ENCODE measurements at places on chromosomes 4 and X.

DNA sequence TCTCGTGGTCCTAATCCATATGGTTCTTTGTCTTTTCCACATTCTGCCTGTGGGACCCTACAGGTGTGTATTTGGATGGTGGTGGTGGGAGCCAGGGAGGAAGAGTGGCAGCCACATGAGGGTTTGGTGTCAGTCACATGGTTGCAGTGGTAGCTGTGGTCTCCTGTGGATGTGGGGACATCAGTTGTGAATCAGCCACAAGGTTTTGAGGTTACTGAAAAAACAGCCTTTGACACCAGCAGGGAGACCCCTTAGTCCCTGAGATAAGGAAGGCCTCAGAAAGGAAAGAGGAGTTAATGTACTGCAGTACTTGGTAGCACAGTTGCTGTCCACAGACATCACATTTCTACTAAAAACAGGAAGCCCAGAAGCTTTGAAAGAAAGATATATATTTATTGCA, 15.8 kb upstream of the GAGE10 start:
- no peak for DNase-seq

GRCh38 chr4:168841000-168841671, 168.9 kb downstream of the CBR4 start:
- DNase-seq: no peak

- DNase-seq: no peak
These were observed 20.2 kb downstream of the PPA2 start for GRCh38 chr4:105453550-105454205.

DNA sequence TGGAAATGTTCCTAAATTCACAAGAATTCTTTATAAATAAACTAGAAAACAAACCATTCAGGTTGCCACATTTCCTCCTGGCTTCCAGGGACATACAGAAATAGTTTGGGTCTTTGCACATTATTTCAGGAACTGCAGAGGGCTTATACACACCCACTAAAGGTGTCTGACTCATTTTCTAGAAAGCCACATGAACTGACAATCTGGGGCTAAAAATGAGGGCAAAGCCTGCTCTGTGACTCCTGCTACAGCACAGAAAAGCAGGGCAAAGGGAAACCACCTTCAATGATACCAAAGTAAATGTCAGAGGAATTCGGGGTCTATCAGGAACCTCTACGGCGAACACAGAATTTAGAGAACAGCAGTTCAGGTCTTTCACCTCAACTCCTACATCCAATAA, 112.2 kb upstream of the MAP3K15 start:
- no peak for DNase-seq

DNA sequence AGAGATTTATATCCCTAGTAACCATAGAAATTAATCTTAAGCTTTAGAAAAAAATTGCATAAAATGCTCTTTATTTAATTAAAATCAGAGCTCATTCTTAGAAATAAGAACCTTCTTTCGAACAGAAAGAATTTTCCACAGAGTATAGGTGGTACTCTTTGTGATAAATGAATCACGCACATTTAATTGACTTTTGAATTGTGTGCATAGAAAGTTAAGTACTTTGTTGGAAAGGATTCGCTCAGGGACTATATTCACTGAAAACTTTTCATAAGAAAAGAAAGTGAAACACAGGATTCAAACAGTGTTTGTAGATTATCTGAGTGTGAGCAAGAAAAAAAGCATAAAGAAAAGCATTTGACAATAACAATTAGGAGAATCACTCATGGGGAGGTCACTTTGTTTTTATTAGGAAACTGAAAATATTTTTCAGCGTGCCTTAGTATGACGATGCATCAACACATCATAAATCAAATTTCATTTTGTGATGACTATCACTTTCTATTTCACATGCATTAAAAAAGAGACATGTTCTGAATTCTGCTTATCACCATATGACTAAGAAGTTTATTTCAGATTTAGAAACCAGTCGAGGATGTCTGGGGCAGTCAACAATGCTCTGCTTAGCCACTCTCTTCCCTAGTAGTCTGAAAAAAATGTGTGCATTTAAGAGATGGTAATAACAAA, 49.5 kb downstream of the STX18 start:
- no peak for DNase-seq

DNA sequence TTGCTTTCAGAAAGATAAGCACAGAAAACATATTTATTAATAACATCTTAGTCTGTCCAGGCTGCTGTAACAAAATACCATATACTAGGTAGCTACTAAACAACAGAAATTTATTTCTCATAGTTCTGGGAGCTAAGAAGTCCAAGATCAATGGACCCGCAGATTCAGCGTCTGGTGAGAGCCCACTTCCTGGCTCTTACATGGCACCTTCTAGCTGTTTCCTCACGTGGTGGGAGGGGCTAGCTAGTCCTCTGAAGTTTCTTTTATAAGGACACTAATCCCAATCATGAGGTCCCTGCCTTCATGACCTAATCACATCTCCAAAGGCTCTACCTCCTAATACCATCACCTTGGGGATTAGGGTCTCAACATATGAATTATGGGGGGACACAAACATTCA, 57.2 kb upstream of the AFF2 start:
- DNase-seq: no peak

- no peak for DNase-seq
These were observed 423.1 kb upstream of the INTU start for GRCh38 chr4:127209580-127210095.

GRCh38 chrX:45598861-45599260, 398.2 kb upstream of the DIPK2B start:
- no peak for DNase-seq

DNA sequence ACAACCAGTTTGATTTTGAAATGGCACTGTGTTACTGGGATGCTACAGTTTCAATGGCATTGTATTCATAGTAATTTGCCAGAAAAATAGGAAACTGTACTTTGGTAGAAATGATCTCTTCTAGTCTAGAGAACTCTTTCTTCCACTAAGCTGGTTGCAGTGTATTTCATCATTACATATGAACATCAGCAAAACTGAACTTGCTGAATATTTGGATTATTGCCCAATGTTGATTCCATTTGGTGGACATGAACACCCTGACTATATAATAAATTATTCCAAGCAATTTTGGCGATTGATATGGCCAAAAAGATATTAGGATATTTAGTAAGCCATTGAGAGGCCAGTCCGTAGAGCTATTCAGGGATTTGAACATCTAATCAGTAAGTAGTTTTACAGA, 191.8 kb upstream of the CXorf66 start:
- DNase-seq: no peak

DNA sequence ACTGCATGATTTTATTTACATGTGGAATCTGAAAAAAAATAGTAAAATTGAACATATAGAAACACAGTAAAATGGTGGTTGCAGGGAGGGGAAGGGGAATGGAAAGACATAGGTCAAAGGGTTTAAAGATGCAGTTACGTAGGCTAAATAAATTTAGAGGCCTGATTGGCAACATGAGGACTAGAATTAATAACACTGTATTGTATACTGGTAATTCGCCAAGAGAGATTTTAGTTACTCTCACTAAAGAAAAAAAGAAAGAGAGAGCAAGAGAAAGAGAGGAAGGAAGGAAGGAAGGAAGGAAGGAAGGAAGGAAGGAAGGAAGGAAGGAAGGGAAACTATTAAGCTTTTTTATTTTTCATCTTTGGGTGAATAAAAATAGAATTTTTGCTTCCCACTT, 488.1 kb downstream of the PCDH10 start:
- no peak for DNase-seq

- DNase-seq: no peak
These were observed 371.4 kb downstream of the NLGN4X start for GRCh38 chrX:5857232-5857631.

DNA sequence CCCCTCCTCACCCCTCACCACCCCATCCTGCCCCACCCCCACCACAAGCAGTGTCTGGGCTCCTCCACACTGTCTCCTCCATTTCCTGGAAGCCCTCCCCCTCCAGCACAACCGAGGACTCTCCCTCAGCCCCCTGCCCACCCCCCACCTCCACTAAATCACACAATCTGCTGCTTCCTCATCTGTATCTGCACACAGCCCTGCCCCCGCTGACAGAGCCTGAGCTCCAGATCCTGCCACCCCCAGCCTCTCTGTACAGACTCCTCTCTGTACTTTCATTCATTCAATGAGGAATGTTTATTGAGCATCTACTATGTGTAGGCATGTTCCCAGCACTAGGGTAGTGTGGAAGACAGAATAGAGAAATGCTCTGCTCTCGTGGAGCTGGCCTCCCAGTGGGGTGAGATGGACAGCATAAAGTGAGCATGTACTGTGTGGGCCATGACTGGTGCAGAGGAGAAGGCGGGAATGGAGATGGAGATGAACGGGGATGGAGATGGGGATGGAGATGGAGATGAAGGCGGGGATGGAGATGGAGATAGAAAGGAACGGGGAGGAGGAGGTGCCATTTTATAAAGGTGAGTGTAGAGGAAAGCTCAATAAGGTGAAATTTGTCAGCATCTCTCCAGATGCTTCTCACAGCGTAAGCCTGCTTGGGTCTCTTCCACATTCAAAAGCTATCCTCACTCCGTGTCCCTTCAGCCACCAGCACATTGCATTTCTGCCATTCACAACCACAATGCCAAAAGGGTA, 2.5 kb upstream of the PPP2R2C start:
- no peak for DNase-seq

- no peak for DNase-seq
These were observed 136.0 kb upstream of the NPY2R start for GRCh38 chr4:155072417-155072816.

DNA sequence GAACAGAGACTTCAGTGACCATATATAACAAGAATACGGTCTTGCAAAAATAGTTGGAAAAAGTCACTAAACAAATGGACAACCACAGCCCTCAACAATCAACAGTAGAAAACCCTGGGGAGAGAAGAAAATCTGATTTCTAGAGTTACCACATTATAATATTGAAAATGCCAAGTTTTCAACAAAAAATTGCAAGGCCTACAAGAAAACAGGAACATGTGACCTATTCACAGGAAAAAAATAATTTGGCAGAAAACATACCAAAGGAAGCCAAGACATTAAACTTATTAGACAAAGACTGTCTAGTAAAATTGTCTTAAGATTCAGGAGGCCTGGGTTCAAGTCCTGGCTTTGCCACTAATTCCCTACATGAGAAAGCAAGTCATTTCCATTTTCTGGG, 64.7 kb downstream of the ARHGEF9 start:
- DNase-seq: no peak

DNA sequence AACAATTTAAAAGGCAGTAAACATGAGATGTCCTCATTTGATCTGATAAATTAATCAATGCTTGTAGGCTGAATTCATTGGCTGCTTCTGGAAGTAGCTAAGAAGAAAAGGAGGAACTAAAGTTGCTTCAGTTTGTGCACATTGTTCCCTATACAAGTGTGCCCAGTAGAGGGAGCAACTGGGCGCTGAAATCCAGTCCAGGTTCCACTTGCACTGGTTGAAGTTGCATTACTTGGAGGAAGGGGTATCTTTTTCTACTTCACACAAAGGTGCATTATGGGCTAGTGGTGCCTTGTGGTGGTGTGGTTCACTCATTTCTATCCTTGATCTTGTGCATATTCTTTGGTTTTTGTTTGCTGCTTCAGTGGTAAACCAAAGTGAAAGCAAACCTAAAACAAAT, 67.9 kb upstream of the SOX3 start:
- DNase-seq: no peak

DNA sequence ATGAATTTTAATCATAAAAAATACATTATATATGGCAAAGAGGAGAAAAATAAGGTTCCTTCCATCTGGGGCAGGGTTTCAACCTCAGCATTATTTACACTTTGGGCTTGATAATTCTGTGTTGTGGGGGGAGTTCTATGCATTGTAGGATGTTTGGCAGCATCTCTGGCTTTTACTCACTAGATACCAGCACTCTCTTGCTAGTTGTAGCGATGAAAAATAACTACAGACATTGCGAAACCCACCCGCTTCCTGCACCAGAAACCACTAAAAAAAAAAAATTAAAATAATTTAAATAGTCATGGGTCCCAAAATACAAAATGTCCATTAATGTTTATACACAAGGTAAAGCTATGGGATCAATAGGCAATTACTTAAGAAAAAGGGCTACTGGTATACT, 52.7 kb downstream of the PPP3CA start:
- no peak for DNase-seq

DNA sequence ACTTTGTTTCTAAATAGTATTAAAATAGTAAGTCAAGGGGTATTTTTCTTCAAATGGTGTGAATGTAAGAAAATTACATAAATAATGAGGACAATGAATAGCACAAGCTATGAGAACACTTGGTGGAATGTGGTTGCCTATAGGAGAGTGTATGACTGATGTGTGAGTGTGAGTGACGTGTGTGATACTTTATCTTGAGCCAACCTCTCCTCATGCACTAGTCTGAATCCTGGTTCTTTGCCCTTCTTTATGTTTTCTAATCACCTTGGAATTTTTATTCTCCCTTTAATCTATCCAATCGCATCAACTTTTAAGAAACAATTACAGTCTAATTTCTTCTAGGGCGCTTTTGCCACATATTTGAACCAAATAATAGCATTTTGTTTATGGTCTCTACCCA, 98.2 kb downstream of the YIPF7 start:
- no peak for DNase-seq

- DNase-seq: no peak
These were observed 76.5 kb downstream of the DHRSX start for GRCh38 chrX:2424317-2424716.

- DNase-seq: no peak
These were observed 42.5 kb upstream of the KCNIP4 start for GRCh38 chr4:21991050-21991449.

DNA sequence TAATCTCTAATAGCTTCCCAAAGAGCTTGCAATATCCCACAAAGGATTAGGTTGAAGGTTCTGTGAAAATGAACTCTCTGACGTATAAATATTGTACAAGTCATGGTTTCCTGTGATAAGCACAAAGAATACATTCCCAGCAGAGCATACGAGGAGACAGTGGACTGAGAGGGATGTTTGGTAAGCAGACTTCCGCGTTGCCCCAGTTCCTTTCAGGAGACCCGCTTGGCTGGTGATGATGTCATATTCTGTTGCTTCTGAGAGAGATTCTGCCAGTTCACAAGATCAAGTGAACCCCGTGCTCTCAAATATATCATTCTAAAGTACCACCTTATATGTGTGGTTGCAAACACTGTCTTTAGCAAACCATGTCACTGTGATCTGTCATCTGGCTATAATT, 323.9 kb upstream of the CASK start:
- DNase-seq: no peak

DNA sequence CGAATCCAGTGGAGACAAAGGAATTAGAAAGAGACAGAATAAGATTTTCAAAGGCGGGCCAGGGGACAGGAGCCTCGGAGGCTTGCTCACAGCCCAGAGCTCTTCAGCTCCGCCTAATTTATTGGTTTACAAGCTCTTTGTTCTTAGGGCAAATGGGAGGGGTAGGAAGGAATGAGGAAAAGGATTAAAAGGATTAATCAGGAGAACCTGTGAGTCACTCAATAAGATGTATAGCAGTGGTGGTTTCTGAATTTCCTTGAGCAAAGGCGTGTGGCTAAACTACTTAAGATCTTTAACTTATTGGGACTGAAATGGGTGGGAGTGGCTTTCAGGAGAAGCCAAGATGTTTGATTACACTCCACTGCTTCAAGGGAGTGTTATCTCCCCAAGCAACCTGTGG, 456.0 kb upstream of the SPANXN1 start:
- DNase-seq: no peak

DNA sequence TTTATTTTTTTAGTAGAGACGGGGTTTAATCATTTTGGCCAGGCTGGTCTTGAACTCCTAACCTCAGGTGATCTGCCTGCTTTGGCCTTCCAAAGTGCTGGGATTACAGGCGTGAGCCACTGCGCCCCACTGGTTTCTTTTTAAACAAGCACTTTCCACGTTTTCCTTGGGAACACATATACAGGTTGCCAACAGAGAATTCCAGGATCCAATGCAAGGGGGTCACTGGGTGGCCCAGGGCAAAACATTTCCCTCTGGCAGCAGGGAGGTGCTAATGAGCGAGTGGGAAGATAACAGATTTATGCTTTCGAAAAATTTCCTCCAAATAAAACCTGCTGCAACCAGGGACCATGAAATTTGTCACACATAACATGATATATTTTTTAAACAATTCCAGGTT, 41.1 kb downstream of the ADRA2C start:
- no peak for DNase-seq

Measured in ascending aorta (tissue), 2 donors.